Myocyte (in vitro differentiated cells): ENCODE measurements at places on chromosomes 12 and 14. TPM values are rescaled to one million over a fixed set of nuclear protein-coding genes. Genes with fewer than 3 reads are reported as not detected.

DNA sequence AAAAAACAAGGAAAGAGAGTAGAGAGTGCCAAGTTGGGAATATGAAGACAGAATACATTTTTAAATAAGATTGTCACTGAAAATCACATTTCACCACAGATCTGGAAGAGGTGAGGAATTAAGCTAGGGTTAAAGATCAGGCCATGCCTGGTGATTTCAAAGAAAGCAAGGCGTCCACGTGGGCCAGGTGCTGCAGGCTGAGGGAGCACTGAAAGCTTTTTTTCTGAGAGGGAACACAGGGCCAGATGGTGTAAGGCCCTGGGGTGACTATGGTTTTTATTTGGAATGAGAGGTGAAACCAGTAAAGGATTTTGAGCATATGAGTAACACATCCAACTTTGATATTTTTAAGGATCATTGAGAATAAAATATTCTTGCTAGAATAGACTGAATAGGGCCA, 20.9 kb downstream of the SYT1 start:
- DNase-seq: no peak

The KRT6A gene
- total RNA-seq: not detected in 2 replicates

The CLEC4D gene
- total RNA-seq: not detected in 2 replicates

DNA sequence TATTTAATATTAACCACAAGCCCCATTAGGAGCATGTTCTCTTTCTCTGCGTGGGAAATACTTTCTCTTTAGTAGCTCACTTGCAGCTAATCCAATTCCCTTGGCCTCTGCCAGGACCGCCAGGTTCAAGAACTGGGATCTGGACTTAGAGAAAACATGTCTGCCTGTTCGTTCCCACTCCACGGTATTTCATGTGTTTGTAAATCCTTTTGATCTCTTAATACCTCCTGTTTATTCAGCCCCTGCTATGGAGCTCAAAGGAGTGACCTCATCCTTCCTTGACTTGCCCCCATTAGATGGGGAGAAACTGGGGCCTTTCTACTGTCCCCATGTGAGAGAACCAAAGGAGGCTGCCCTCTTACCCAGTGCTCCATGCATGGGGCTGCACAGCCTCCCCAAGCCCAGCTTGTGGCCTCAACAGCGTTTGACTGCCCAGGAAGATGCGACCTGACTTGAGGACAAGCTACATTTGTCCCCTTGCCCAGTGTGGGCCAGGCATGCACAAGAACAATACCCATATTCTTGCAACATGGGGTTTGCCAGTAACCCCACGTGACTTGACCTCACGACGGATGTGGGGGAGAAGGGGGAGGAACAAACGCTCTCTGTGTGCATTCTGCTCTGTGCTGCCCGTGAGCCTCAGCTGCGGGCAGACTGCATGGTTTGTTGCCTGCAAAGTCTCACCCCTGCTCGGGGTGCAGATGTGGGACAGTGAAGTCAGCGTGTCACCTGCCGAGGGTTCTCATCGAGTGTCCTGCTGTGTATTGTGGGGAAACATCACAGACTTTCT, 30.3 kb downstream of the CD9 start:
- no peak for DNase-seq

GRCh38 chr12:81644503-81644902, 114.6 kb downstream of the PPFIA2 start:
- peak; percentile 29 for DNase-seq

GRCh38 chr14:65650826-65651225, 238.3 kb downstream of the FUT8 start:
- no peak for DNase-seq

DNA sequence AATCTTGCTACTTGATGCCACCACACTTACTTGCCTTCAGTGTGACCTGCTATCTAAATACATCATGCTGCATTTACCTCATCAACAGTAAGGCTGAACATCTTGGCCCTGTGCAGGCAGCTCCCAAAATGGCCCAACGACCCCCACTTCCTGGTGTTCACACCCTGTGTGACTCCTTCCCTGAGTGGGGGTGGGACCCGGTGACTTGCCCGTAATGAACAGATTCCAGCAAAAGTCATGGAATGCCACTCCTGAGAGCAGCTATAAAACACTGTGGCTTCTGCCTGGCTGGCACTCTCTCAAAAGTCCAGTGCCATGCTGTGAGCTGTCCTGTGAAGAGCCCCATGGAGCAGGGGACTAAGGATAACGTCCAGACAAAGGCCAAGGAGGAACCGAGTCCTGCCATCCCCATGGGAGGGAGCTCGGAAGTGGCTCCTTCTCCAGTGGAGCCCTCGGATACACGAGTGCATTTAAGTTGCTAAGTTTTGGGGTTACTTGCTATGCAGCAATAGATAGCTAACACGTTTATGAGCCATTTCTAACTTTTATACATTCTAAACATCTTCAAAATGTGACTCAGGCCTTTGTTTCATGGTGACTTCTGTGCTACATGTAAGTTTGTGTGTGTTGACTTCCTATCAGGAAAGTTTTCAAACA, 33.0 kb downstream of the P2RX2 start:
- no peak for DNase-seq
